ENCODE measurements at places on chromosomes 13 and 19. TPM values are rescaled to one million over a fixed set of nuclear protein-coding genes. Genes with fewer than 3 reads are reported as not detected.
A peak's percentile ranks its signal among the peaks of the same experiment; 100 is the strongest.

DNA sequence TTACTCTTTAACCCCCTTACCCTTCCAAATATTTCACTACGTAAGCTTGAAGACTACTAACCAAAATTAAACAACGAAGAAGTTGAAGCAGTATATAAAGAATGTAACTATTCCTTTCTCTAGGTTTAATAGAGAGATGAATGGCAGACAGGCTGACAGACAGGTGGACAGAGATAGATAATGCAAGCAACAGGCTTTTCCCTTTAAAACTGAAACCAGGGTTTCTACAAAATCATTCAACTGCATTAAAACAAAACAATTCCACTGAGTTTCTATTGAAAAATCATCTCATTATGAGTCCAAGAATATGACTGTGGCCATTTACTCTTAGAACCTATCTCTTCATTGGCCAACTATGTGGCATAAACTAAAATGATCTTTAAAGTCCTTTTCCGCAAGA is 15.2 kb downstream of the LNX2 start:
- H3K4me1 ChIP-seq = peaks cover 27% of the 10 kb centered on the region
- no peaks in the 10 kb centered on the region for H3K36me3 ChIP-seq
- no peak overlapping the region for H3K4me3 ChIP-seq
- H3K27ac ChIP-seq = no peak overlapping the region
- H3K27me3 ChIP-seq = no peaks in the 10 kb centered on the region

GRCh38 chr19:328025-328505 is 16.5 kb downstream of the MIER2 start:
- H3K4me3 ChIP-seq = no peak overlapping the region
- no peaks in the 10 kb centered on the region for H3K27me3 ChIP-seq

GRCh38 chr13:84136582-84136981 is 254.3 kb upstream of the SLITRK1 start:
- peaks cover 7% of the 10 kb centered on the region for H3K36me3 ChIP-seq
- DNase-seq = no peak
- peak overlapping the region; percentile 60 for H3K27ac ChIP-seq
- no peak overlapping the region for H3K4me3 ChIP-seq

GRCh38 chr19:12648088-12648487 is 18.5 kb downstream of the MAN2B1 start:
- no peak for DNase-seq
- H3K4me1 ChIP-seq = no peaks in the 10 kb centered on the region
- peaks cover 26% of the 10 kb centered on the region for H3K36me3 ChIP-seq
- H3K27me3 ChIP-seq = no peaks in the 10 kb centered on the region
- no peak overlapping the region for H3K27ac ChIP-seq
- H3K4me3 ChIP-seq = no peak overlapping the region

DNA sequence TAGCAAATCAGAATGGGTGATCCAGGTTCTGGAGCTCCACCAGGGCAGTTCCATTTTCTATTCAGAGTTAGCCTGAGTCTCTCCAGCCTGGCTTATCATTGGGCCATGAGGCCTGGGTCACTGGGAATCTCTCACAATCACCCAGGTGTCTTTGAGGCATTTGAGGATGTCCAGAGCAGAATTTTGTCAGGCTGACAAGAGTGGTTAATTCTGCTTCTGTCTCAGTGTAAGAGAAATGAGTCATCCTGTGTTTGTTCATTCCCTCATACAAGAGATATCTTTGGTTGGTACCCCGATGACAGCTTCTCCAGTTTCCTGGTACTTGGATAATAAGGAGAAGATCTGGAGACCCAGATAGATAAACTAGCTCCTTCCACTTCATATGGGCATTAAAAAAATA is 10.4 kb downstream of the ZNF93 start:
- no peaks in the 10 kb centered on the region for H3K4me1 ChIP-seq
- H3K27me3 ChIP-seq = no peaks in the 10 kb centered on the region
- peak; percentile 0 for DNase-seq

GRCh38 chr13:52851137-52851962 is 2.9 kb upstream of the PCDH8 start:
- H3K4me3 ChIP-seq = peak overlapping the region; percentile 71
- no peak overlapping the region for H3K27ac ChIP-seq
- DNase-seq = no peak
- no peaks in the 10 kb centered on the region for H3K4me1 ChIP-seq
- peaks cover 15% of the 10 kb centered on the region for H3K27me3 ChIP-seq

GRCh38 chr13:23488442-23488841 is 54.9 kb upstream of the SACS start:
- H3K4me1 ChIP-seq = peaks cover 10% of the 10 kb centered on the region
- H3K27ac ChIP-seq = peak overlapping the region; percentile 57
- H3K4me3 ChIP-seq = no peak overlapping the region
- H3K36me3 ChIP-seq = peaks cover 15% of the 10 kb centered on the region
- peak; percentile 79 for DNase-seq

DNA sequence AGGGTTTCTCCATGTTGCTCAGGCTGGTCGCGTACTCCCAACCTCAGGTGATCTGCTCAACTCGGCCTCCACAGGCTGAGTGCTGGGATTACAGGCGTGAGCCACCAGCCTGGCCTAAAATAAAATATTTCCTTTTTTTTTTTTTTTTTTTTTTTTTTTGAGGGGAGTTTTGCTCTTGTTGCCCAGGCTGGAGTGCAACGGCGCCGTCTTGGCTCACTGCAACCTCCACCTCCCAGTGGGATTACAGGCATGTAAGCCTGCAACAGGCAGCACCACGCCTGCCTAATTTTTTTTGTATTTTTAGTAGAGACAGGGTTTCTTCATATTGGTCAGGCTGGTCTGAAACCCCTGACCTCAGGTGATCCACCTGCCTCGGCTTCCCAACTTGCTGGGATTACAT is 4.9 kb downstream of the ZNF506 start:
- no peak overlapping the region for H3K27ac ChIP-seq
- H3K4me1 ChIP-seq = no peaks in the 10 kb centered on the region
- peaks cover 65% of the 10 kb centered on the region for H3K36me3 ChIP-seq
- no peak overlapping the region for H3K4me3 ChIP-seq
- DNase-seq = no peak
- no peaks in the 10 kb centered on the region for H3K27me3 ChIP-seq

- H3K27ac ChIP-seq = peak overlapping the region; percentile 78
- peaks cover 56% of the 10 kb centered on the region for H3K4me1 ChIP-seq
These were observed 135.7 kb downstream of the MIPEP start for GRCh38 chr13:23753458-23753857.

DNA sequence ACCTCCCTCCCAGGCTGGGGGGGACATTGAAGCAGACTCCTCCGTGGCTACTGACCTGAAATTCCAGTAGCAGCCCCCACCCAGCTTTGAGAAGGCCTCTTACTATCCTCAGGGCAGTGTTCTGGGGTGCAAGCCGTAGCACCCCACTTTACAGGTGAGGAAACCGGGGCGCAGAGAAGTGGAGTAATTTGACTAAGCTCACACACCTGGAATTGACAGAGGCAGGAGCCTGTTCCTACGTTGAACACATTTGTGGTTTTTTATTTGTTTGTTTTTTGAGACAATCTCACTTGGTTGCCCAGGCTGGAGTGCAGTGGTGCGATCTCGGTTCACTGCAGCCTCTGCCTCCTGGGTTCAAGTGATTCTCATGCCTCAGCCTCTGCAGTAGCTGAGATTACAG is 14.6 kb upstream of the S1PR4 start:
- H3K27me3 ChIP-seq = peaks cover 4% of the 10 kb centered on the region
- no peak for DNase-seq
- no peak overlapping the region for H3K27ac ChIP-seq
- H3K4me1 ChIP-seq = peaks cover 15% of the 10 kb centered on the region
- no peaks in the 10 kb centered on the region for H3K36me3 ChIP-seq

DNA sequence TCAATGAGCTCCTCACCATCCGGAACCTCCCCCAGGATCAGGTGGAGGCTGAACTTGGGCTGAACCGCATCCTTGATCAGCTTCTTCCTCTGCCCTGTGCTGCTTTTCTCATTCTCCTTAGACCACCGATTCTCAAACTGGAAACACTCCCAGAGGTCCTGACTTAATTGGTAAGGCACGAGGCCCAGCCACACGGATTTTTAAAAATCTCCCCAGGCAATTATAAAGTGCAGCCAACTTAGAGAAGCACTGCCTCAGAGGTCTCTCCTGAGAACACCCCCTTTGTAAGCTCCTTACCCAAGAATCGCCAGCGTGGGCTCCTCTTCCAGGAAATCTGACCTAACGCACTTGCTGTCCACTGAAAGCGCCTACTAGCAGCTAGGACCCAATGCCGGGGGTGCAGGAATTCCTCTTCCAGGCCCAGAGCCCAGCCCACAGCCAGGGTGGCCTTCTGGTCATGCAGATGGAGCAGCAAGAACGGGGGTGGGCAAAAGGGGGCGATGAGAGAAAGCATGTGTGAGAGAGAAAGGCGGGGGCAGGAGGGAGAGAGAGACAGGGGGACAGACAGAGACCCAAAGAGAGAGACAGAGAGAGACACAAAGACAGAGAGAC is 66.9 kb upstream of the CACNA1A start:
- no peak for DNase-seq
- H3K36me3 ChIP-seq = no peaks in the 10 kb centered on the region
- H3K27me3 ChIP-seq = peaks cover 8% of the 10 kb centered on the region
- no peak overlapping the region for H3K27ac ChIP-seq
- H3K4me1 ChIP-seq = peaks cover 6% of the 10 kb centered on the region

DNA sequence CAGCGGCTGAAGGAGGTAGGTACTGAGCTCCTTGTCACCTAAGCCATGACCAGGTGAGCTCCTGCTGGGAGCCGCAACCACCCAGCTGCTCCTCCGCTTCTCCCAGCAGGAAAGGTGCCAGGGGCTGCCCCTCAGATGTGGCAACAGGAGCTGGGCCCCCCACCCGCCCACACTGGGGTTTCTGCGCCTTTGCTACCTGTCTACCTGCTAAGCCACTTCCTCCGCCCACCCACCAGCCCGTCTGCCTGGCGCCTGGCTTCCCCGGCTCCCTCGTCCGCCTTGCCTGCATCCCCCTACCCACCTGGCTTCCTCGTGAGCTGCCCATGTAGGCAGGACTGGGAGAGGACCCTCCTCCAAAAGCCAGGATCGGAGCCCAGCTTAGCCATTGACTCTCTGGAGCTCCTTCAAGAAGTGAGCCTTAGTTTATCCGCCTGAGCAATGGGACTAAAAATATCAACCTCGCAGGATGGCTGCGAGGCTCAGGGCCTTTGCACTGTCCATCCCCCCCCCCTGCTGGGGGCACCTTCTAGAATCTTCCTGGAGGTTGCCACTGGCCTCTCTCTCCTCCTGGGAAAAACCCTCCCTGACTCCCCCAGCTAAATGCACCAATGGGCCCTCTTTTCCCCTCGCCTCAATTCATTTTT is 55.8 kb upstream of the KLF2 start:
- H3K4me1 ChIP-seq = no peaks in the 10 kb centered on the region
- no peak for DNase-seq
- no peak overlapping the region for H3K27ac ChIP-seq
- no peaks in the 10 kb centered on the region for H3K36me3 ChIP-seq
- H3K4me3 ChIP-seq = no peak overlapping the region

- no peak overlapping the region for H3K4me3 ChIP-seq
- no peak overlapping the region for H3K27ac ChIP-seq
- 0 out of 2 replicates have a peak, but pooled peaks cover 4% of the 10 kb centered on the region for H3K27me3 ChIP-seq
These were observed 76.7 kb downstream of the SLAIN1 start for GRCh38 chr13:77774181-77774580.

- no peak overlapping the region for H3K4me3 ChIP-seq
- no peaks in the 10 kb centered on the region for H3K27me3 ChIP-seq
- peaks cover 45% of the 10 kb centered on the region for H3K36me3 ChIP-seq
- no peak for DNase-seq
- peaks cover 42% of the 10 kb centered on the region for H3K4me1 ChIP-seq
- H3K27ac ChIP-seq = peak overlapping the region; percentile 34
These were observed 30.0 kb downstream of the FLT1 start for GRCh38 chr13:28464861-28465460.

DNA sequence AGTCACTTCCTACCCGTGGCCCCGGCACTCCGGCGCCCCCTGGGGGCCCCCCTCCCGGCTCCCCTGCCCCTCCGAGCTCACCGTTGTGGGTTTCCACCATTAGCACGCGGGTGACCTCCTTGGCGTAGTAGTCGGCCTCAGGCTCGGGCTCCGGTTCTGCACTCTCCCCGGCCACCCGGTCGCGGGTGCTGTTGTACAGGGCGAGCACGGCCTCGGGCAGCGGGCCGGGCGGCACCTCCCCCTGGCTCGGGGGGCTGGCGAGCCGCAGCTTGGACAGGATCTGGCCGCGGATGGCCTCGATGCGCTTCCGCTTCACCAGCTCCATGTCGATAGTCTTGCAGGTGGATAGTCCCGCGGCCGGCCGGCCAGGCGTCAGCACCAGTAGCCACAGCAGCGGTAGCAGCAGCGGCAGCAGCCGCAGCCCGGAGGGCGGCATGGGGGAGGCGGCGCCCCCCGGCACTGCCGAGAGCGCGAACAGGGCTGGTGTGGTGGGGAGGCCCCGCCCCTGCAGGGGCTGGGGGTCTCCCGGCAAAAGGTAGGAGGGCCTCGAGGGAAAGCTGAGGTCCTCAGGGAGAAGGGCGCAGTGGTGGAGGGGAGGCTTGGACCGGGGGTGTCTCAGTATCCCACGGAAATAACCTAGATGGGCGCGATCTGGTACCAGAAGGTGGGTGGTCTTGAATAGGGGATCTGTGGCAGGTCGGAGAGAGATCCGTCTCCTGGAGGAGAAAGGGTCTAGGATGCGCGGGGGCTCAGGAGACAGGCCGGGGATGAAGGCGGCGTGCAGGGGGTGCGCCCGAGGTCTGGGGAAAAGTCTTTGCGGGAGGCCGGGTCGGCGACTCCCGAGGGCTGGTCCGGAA is 885 bp downstream of the TGFB1 start:
- peak overlapping the region; percentile 99 for H3K4me3 ChIP-seq
- H3K27me3 ChIP-seq = no peaks in the 10 kb centered on the region
- peak; percentile 33 for DNase-seq
- H3K27ac ChIP-seq = peak overlapping the region; percentile 79
- H3K4me1 ChIP-seq = peaks cover 30% of the 10 kb centered on the region

DNA sequence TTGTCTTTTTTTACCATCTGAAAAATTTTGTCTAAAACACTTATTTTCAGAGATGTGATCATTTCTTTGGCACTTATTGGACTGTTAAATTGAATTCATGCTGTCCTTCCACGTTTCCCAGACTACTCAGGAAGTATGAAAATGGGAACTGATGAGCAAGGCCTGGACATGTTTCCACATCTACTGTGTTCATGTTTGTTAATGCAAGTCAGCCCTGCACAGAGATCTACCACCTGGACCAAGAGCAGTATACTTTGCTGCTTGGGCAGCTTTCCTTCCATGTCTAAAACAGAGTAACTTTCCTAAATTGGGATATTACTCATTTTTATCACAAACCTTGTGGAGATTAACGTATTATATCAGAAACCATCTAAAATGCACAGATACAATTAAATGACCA is 687.4 kb downstream of the DIAPH3 start:
- DNase-seq = no peak
- H3K27ac ChIP-seq = no peak overlapping the region
- peaks cover 3% of the 10 kb centered on the region for H3K36me3 ChIP-seq
- H3K27me3 ChIP-seq = peaks cover 1% of the 10 kb centered on the region

- peaks cover 31% of the 10 kb centered on the region for H3K4me1 ChIP-seq
- no peaks in the 10 kb centered on the region for H3K27me3 ChIP-seq
- DNase-seq = no peak
- no peaks in the 10 kb centered on the region for H3K36me3 ChIP-seq
These were observed 55.2 kb downstream of the SPATA13 start for GRCh38 chr13:24215732-24216131.

The PODNL1 gene
- 11.5 TPM for total RNA-seq

The ACER1 gene
- total RNA-seq = not detected

The TBCB gene
- 244 TPM for total RNA-seq

All from HFFc6 (cell line).